Activated T-helper 2 cell treated with anti-CD3 and anti-CD28 coated beads, Interferon-gamma antibody, Interleukin-2, Interleukin-4, amounts not matched to agents 10 μg/mL and 5 μg/mL and 100 μg/mL, durations not matched to agents 14 hours and 24 hours and 36 hours (primary cell): ENCODE measurements at places on chromosomes 2 and 18.

DNA sequence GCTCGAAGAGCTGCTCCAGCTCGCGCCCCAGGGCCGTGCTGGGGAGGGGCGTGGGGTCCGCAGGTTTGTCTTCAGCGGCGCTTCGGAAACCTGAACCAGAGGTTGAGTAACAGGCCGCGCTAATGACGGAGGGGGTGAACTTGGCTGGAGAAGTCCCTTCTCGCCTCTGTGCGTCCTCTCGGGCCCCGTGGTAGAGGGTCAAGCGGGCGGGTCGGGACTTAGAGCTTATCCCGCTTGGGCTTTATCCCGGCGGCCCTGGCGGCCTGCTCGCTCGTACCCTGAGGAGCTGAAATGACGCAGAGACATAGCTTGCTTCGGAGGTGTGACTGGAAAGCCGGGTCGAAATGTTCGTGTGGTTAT is 479 bp downstream of the RNMT start:
- DNase-seq: peak; percentile 32

DNA sequence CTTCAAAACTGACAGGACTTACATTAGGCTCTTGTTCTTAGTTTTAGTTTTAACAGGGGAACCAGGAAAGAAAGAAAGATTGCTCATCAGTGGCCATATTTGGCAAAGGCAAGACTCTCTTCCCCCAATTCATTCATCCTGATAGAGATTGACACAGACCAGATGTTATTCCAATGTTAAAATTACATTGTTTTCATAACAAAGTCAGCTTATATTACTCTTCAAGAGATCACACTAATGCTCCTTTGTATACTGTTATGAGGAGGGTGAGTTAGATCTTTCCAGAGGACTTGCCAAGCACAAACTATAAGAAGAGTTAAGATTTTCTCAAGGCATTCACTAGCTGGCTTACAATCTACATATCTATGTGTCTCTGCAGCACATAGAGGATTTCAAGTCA is 252.1 kb downstream of the SLC8A1 start:
- DNase-seq: no peak

DNA sequence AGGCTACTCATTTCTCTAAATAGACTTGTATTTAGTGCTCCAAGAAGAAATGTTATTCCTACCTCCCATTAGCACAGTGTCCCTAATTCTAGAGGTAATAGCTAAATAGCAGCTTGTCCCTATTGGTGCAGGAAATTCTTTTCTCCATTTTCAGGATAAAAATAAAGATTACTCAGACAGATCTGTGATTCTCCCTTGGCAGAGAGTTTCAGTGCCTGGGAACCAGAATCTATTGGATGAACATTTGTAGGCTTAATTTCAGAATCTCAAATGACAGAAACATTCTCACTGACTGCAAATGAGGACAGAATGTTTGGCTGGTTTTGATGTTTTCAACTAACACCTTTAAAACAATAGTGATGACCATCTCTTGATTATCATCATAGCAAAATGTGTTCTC is 33.3 kb upstream of the LGALSL start:
- no peak for DNase-seq

- no peak for DNase-seq
Measured at GRCh38 chr2:60544062-60544461, 9.4 kb downstream of the BCL11A start.

GRCh38 chr18:33669589-33669988 is 91.6 kb downstream of the ASXL3 start:
- no peak for DNase-seq

GRCh38 chr2:41735006-41735405 is 312.8 kb upstream of the PKDCC start:
- no peak for DNase-seq

DNA sequence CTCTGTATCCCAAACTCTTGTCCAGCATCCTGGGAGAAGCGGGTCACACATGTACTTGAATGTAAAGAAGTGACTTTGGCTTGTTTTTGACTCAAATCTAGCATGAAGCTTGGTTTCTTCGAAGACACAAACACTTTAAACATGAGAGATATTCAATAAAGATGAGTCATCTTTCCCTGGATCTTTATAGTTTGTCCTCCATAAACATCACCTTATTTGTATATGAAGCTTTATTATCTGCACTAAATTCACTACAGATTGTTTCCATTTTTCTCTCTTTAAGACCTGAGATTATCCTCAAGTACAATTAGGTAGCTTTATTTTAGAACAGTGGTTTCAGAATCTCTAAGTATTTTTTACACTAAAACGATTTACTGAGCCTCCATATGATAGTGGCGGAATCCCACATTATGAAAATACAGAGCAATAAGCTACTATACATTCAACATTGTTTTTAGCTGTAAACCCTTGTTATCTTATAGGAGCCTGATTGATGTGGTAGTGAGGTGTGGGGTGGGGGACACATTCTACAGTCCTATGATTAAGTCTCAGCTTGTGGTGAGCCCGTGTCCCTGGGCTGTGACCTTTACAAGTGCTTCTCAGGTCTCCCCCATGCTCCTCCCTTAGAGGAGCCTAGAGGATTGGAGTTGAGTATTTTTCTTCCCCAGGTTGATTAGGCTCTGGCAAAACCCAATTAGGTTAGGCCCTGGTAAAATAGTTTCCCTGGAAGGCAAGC is 79.6 kb upstream of the RAPGEF4 start:
- no peak for DNase-seq

DNA sequence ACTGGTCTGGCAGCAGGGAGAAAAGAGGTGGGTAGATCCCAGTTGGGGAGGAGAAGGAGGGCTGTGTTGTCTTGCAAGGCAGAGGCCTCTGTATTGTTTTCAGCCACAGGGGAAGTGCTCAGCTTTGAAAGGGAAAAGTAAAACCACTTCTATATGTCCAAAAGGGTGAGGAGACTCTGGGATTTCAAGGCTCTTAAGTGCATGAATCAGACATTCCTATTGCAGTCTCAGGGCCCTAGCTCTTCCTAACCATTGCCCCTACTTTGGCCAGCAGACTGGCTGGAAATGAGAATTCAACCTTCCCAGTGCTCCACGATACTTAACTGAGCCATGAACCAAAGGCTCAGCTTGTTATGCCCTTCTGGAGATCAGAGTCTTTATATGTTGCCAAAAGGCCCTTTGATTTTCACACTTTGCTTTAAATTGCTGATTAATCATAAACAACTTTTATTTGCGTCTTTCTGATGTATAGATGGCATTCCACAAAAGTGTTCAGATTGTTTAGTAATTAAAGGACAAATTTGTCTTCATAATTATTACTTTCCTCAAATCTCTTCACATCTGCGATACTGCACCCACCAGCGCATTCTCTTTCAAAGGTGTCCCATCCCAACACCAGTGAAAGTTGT is 313.8 kb upstream of the MMADHC start:
- no peak for DNase-seq

GRCh38 chr2:175039031-175039430 is 33.9 kb upstream of the CHN1 start:
- DNase-seq: no peak

GRCh38 chr2:231666171-231667095 is 41.9 kb upstream of the PTMA start:
- no peak for DNase-seq

GRCh38 chr2:85477884-85478283 is 59.4 kb downstream of the SH2D6 start:
- no peak for DNase-seq

GRCh38 chr18:58992301-58993231 is 127.9 kb downstream of the ZNF532 start:
- DNase-seq: no peak

- DNase-seq: no peak
Measured at GRCh38 chr2:189648846-189649509, 12.3 kb upstream of the ASNSD1 start.

GRCh38 chr2:119156891-119157773 is 1.4 kb downstream of the C1QL2 start:
- no peak for DNase-seq
